ENCODE measurements at places on chromosomes 11 and 22.

- DNase-seq = no peak
Observed at GRCh38 chr11:83007909-83008580, 63.7 kb downstream of the RAB30 start.

DNA sequence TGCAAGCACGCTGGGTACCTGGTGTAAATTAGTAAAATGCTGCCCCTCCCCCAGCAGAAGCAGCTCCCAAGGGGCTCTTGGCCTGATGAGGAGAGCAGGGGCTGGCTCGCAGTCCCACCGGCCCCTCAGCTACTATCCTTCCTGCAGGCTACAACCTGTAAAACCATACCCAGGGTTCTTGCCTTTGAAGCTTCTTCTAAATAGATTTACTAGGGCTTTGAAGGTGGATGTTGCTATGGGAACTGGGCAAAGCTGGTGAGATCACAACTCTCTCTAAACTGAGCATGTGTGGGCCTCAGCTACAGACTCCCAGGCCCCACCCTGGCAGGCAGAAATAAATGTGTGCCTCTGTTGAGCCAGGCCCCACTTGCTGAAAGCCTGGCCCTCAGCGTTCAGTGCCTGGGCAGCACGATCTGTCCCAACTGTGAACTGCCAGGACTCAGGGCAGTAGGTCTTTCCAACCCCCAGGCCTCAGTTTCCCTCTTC, 18.5 kb downstream of the CD5 start:
- DNase-seq = peak; percentile 79

DNA sequence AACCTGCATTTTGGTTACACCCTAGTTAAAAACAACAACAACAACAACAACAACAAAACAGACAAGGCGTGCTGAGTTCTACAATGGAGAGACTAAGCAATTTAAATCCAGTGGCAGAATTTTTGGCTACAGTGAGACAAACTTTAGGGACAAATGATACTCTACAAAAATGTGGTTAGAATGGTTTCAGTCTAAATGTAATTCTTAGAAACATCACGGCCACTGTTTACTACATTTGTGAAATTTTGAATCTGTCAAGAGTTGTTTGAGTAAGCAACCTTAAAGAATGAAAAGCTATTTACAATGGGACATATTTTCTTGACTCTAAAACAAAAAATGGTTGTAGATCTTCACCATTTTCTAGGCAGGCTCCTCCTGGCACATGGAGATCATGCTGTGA, 259.4 kb downstream of the SWAP70 start:
- no peak for DNase-seq

DNA sequence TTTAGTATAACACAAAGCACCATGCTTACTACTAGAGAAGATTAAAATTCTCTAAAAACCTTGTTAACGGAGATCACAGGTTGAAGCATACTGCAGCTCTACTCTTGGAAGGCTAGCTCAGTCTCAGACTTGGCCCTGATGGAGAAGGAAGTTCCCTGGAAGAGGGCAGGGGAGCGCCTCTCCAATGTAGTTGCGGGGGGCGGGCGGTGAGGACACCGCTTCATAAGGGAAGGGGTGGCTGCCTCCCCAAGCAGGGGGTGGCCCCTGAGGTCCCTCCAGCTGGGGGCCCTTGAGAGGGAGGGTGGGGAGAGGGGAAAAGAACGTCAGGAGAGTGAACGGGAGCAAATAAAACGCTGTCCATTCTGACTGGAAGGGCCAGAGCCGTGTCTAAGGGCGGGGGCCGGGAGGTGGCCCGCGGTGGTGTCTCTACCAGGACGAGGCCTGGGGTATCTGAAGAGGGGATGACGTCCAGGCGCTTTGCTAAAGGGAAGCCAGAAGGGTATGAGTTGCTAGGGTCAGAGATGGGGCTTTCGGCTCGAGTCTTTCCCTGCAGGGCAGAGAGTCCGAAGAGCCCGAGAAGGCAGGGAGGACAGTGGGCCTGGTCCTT, 553 bp upstream of the USP47 start:
- DNase-seq = no peak

DNA sequence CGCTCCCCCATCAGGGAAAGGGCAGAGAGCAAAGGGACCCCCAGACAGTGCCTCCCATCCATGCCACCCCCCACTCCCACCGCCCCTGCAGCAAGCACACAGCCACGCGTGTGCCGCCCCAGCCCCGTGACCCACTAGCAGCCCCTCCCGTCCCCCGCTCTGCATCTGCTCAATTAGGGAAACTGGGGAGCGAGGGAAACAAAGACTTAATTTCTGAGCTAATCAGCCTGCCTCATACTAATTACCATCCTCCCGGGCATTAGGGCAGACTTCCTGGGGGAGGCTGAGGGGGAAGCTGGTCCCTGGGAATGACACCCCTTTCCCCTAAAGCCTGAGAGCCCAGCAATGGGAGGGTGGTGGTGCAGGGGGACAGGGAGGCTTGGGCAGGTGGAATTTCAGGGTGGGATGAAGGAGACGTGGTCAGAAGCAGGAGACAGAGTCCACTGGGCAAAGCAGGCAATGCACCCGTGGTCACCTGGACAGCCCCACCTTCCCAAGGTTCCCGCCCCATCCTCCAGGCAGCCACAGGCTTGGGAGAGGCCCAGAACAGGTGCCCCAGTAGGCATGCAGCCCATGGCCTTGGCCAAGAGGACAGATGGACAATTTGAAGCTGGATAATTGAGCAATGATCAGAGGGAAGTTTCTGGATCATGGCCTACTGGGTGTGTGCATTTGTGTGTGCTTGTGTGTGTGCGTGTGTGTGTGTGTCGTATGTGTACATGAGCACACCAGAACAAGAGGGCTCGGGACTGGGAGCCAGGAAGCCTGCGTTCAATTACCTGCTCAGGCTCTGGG, 20.6 kb downstream of the ELFN2 start:
- DNase-seq = no peak

- DNase-seq = no peak
Observed at GRCh38 chr11:105137286-105137685, 2.3 kb downstream of the CARD18 start.

DNA sequence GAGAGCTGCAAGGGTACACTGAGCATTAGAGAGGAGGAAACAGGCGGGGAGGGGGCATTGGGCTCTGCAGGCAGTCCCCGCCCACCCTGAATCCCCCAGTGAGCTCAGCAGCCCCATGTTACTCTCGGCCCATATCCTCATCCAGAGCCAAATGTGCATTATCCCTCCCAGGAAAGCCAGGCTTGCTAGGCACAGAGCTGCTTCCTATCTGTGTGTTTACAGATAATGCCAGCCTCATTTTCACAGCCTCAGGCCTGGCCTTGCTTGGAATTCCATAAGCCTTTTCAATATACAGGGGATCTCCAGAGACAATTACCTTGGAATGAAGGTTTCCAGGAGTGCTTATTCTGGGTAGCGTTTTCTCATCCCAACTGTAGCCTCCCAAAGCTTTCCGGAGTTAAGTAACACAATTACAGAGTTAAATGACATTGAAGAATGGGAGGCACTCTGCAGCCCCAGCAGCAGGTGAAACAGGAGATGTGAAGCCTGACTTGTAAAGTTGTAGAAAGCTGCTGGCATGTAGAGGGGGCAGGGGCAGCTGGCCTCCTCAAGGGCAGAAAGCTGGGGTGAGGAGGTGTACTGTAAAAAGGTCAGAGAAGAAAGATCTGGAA, 91.5 kb upstream of the TBCEL start:
- no peak for DNase-seq

- DNase-seq = no peak
Observed at GRCh38 chr22:47592791-47593190, 830.3 kb downstream of the TBC1D22A start.

DNA sequence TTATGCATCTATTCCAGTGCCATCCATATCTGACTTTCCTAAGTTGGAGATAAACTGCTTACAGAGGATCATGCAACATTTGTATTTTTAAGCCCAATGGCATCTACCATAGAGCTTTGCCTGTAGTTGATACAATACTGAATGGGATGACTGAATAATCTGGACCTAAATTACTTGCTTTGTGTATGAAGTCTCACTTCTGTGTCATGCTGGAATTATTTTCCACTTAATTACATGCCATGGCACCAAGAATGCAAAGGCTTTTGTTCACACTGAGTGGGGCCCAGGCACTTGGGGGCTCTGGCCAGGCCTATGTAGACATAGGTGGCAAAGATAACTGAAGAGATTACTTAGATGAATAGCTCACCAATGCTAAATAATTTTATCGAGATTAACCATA, 51.6 kb downstream of the OPCML start:
- no peak for DNase-seq

GRCh38 chr11:35133656-35134055, 5.3 kb upstream of the CD44 start:
- DNase-seq = no peak

- DNase-seq = no peak
Observed at GRCh38 chr11:110958216-110958615, 246.0 kb upstream of the ARHGAP20 start.

DNA sequence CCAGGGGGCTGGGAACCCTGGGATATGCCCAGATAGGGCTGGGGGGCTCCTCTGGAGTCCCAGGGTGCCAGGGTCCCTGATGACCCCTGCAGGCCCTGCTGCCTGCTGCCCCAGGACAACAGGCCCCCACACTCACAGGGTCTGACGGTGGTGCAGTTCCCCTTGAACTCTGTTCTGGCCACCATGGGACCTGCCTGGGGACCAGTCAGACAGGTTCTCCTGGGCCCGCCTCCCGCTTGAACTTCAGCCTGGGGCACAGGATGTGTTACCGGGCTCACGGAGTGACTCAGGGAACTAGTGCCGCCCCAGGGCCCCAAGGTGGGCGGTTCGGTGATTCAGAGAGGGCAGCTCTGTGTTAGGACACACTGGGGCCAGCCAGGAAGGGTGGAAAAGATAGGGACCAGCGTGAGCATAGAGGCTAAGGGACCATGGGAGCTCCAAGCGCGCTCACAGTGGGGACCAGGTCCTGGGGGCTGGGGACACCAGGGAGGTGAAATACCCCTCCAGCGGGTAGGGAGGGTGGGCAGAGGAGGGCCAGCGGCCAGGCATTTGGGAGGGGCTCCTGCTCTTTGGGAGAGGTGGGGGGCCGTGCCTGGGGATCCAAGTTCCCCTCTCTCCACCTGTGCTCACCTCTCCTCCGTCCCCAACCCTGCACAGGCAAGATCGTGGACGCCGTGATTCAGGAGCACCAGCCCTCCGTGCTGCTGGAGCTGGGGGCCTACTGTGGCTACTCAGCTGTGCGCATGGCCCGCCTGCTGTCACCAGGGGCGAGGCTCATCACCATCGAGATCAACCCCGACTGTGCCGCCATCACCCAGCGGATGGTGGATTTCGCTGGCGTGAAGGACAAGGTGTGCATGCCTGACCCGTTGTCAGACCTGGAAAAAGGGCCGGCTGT, 21.5 kb upstream of the TXNRD2 start:
- no peak for DNase-seq

- DNase-seq = no peak
Observed at GRCh38 chr11:92826603-92827002, 142.8 kb upstream of the MTNR1B start.

DNA sequence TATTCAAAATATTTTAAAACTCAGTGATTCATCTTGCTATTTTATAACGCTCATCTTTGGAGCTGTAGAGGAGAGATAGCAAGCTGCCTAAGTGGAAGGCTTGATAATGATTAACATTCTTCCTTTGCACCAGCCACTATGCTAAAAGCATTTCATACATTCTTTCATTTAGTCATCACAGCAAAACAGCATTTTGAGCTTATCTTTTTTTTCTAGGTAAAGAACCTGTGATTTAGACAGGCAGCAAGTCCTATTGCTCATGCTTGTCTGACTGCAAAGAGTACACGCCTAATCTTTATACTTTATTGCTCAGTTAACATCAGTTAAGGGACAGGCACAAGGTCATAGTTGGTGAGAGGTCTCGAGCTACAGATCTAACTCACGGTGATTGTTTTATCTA, 713.1 kb upstream of the ARHGAP42 start:
- DNase-seq = no peak

GRCh38 chr22:20226760-20227350, 41.3 kb downstream of the RTN4R start:
- DNase-seq = no peak

GRCh38 chr11:131253142-131253655, 117.2 kb upstream of the NTM start:
- DNase-seq = no peak

- no peak for DNase-seq
Observed at GRCh38 chr11:121630041-121630440, 177.3 kb upstream of the SORL1-AS1 start.

- no peak for DNase-seq
Observed at GRCh38 chr11:72421351-72421750, 13.0 kb downstream of the CLPB start.

GRCh38 chr11:20881328-20882079, 212.1 kb downstream of the NELL1 start:
- DNase-seq = no peak

- no peak for DNase-seq
Observed at GRCh38 chr22:40642316-40642715, 5.8 kb upstream of the MRTFA start.

- no peak for DNase-seq
Observed at GRCh38 chr22:25061605-25062376, 109.3 kb downstream of the KIAA1671 start.

DNA sequence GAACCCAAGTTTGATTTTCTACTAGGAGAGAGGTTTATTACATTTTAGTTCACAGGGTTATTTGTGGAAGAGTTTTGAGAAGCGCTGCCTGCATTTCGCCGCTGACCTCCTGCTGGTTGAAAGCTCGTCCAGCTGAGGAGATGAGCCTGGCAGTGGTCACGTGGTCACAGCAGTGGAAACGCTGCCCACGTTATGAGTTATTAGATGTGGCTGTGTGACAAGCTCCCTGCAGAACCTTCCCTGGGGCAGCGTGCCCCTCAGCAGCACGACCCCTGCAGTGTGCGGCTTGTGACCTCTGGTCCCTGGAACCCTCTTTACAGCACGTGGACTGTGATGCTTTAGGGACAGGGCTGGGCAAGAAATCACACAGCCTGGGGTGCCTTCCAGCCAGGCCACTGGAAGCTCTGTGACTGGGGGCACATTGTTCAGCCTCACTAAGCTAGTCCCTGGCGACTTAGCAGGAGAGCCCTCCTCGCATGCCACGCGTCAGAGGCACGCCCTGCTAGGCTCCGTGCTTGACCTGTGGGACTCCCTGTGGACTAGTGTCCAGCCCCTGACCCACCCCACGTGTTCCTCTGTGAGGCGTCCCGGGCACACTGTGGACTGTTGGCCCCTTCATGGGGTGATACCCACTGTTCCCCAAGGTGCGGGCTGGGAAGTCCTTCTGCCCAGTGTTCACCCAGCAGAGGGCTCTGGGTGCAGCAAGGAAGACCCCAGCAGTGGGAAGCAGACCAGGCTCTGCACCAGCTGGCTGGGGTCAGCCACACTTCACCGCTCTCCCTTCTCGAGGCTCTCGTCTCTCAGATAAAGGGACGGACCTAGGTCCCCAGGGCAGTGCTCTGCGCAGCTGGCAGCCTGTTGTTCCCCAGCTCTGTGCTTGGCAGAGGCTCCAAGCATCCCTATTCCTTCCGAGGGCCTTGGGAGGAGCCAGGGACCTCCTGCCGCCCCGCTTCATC, 349.5 kb downstream of the TBC1D22A start:
- no peak for DNase-seq

- no peak for DNase-seq
Observed at GRCh38 chr11:130813638-130814037, 102.6 kb downstream of the SNX19 start.

GRCh38 chr22:43126501-43127165, 16.1 kb downstream of the BIK start:
- DNase-seq = no peak
